ENCODE measurements at places on chromosomes 6 and 20. TPM values are rescaled to one million over a fixed set of nuclear protein-coding genes. Genes with fewer than 3 reads are reported as not detected.

BCAS1 gene
- total RNA-seq: under 0.01 TPM

POLR1H gene
- 25.0 TPM for total RNA-seq

NKAPL gene
- total RNA-seq: 0.73 TPM

AIF1 gene
- not detected for total RNA-seq

VIP gene
- not detected for total RNA-seq

OPRM1 gene
- total RNA-seq: not detected

MAFB gene
- total RNA-seq: 3.3 TPM

ELOVL4 gene
- 8.7 TPM for total RNA-seq

SLC12A5 gene
- total RNA-seq: 0.17 TPM

MAK gene
- not detected for total RNA-seq

OTOR gene
- total RNA-seq: not detected

DEF6 gene
- 0.87 TPM for total RNA-seq

TAGAP gene
- not detected for total RNA-seq

CD93 gene
- 1.0 TPM for total RNA-seq

SNAI1 gene
- total RNA-seq: 0.83 TPM

MYLK2 gene
- not detected for total RNA-seq

CDH22 gene
- total RNA-seq: not detected

DEFB124 gene
- total RNA-seq: not detected

CGA gene
- total RNA-seq: not detected

TCFL5 gene
- 20.5 TPM for total RNA-seq

PXDC1 gene
- total RNA-seq: 48.8 TPM

DNAJC5 gene
- total RNA-seq: 54.8 TPM

SLC16A10 gene
- total RNA-seq: not detected

HUS1B gene
- total RNA-seq: 0.99 TPM

HCK gene
- total RNA-seq: not detected

UNC5CL gene
- under 0.01 TPM for total RNA-seq

FOXS1 gene
- not detected for total RNA-seq

GJA1 gene
- total RNA-seq: 120 TPM

ENPP4 gene
- 0.50 TPM for total RNA-seq

FAM229B gene
- 14.4 TPM for total RNA-seq

ECHDC1 gene
- 79.3 TPM for total RNA-seq

TRIM10 gene
- not detected for total RNA-seq

RAD21L1 gene
- not detected for total RNA-seq

PSORS1C2 gene
- not detected for total RNA-seq

LAMP5 gene
- total RNA-seq: 0.15 TPM

ADGB gene
- not detected for total RNA-seq

SYCP2 gene
- total RNA-seq: 0.50 TPM

ITPR3 gene
- total RNA-seq: 77.4 TPM

TMEM217 gene
- total RNA-seq: 1.8 TPM

LRRC1 gene
- total RNA-seq: 5.0 TPM

PACSIN1 gene
- total RNA-seq: 0.15 TPM

COX4I2 gene
- total RNA-seq: not detected

PTCRA gene
- total RNA-seq: not detected

VARS2 gene
- total RNA-seq: 17.0 TPM

ENPP3 gene
- total RNA-seq: 0.15 TPM

SIGLEC1 gene
- total RNA-seq: not detected

MLN gene
- not detected for total RNA-seq

CPNE5 gene
- total RNA-seq: 0.15 TPM

CD24 gene
- total RNA-seq: 1.9 TPM

IP6K3 gene
- total RNA-seq: 0.50 TPM

ADGRG6 gene
- 0.33 TPM for total RNA-seq

KIAA1755 gene
- total RNA-seq: 4.1 TPM

THBD gene
- 27.3 TPM for total RNA-seq

PROKR2 gene
- not detected for total RNA-seq

TMEM244 gene
- not detected for total RNA-seq

PDYN gene
- not detected for total RNA-seq

FAM83C gene
- not detected for total RNA-seq
